ENCODE measurements at places on chromosomes 7 and 10.

DNA sequence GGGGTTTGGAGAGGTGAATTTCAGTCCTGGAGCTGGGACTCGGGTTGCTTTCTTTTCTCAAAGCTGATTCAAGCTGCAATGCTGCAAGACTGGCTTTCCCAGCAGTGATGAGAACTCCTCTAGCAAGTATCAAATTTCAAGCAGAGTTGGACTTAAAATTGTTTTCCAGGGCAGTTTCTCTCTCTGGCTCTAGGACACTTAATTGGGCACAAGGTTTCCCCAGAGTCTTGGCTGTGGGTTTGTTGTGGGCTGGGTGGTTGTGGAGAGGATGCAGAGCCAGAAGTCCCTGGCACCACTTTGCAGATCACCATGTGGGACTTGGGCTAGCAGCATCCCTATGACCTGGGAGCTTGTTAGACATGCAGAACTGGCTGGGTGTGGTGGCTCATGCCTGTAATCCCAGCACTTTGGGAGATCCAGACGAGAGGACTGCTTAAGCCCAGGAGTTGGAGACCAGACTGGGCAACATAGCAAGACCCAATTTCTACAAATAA lies 16.8 kb downstream of the AKR1B15 start:
- DNase-seq, result peak; percentile 60

- DNase-seq, result peak; percentile 87
These were observed 147.1 kb downstream of the RNF216 start for GRCh38 chr7:5634107-5634950.

- no peak for DNase-seq
These were observed 13.7 kb downstream of the FFAR4 start for GRCh38 chr10:93579985-93580711.

DNA sequence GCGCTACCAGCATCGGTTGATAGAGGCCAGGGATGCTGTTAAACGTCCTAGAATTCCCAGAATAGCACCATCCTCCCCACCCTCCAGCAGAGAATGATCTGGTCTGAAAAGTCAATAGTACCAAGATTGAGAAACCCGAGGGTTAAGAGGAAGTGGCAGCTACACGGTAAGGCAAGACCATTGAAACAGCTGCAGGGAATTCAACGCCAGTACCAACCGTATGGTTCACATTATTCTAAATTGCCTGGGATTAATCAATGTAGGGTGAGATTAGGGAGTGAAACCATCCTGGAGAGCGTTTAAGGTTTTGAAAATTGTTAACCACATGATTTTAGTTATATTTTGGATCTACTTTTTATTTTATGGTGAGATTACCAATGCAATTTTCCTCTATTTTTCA lies 352.2 kb downstream of the PRPF18 start:
- DNase-seq, result no peak

DNA sequence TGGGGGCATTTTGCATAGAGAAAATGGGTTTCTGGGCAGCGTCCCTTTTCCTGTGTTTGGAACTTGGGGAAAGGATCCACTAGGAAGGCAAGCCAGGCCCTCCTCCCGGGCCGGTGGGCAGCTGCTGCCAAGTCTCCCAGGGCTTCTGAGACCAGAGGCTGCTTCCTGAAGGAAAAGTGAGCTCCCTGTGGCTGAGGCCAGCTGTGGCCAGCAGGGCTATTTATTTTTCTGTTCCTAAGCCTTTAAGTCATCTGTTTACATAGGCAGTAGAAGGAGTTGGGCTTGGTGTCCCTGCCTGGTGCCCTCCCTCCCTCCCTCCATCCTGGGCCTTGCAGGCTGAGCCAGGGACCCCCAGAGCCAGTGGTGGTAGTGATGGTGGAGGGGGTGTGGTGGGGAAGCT lies 70.5 kb upstream of the COL13A1 start:
- DNase-seq, result no peak

DNA sequence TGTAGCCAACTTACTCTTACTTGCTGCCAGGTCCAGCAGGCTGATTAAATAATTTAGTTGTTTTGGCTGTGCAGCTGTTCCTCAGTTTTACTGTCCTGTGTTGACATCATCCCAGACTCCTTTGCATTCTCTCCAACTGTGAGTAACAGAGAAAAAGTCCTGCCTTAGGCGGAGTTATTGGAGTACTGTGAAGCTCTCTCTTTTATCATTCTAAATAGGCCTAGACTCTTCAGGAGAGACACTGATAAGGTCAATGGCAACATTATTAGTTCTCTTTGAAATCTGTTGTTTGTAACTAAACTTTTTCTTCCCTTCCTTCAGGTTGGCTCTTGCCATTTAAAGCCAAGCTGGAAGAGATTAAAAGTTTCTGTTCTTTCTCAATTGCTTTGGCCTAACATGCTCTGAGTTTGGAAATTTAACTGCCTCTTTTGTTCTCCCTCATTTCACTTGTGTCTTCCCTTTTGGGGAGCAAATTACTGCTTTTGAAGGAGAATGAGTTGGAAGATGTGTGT lies 215.7 kb upstream of the CSTF2T start:
- DNase-seq, result no peak

- no peak for DNase-seq
These were observed 5.4 kb downstream of the EPC1 start for GRCh38 chr10:32341596-32341995.

GRCh38 chr7:4880218-4880617 lies 3.3 kb downstream of the RADIL start:
- DNase-seq, result no peak

- DNase-seq, result no peak
These were observed 202.2 kb downstream of the SNX10 start for GRCh38 chr7:26493737-26494428.

DNA sequence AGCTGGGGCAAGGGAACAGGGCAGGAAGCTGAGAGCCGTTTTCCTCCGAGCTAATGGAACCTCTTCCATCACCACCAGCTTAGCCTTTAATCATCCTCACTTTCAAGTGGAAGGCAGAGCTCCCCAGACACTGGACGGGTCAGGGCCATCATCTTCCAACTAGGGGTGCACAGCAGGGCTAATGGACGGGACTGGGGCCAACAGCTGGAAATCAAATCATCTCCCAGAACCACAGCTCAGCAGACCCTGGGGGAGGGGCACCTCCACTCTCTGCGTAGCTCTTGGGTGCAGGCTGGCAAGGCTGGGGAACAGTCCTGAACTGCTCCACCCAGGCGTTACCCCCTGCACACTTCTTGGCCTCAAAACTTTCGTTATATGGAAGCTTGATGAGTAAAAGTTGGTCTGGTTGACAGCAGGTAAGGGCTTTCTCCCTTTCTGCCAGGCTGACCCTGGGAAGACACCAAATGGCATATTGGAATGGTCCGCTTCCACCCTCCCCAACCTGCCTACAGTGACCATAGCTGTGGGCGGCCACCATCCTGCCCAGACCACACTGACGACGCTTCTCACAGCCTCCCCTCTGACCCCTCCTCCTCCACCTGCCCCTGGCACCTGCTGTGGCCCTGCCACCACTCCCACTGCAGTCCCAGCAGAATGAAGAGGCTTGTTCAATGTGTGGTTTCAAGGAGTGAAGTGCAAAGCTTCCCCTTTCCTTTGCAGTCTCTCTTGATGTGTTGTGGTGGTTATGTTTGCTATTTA lies 51.7 kb upstream of the RET start:
- DNase-seq, result no peak

- no peak for DNase-seq
These were observed 9.2 kb upstream of the GRB10 start for GRCh38 chr7:50791938-50792341.

- DNase-seq, result no peak
These were observed 401.1 kb upstream of the PODXL start for GRCh38 chr7:131957338-131958020.

DNA sequence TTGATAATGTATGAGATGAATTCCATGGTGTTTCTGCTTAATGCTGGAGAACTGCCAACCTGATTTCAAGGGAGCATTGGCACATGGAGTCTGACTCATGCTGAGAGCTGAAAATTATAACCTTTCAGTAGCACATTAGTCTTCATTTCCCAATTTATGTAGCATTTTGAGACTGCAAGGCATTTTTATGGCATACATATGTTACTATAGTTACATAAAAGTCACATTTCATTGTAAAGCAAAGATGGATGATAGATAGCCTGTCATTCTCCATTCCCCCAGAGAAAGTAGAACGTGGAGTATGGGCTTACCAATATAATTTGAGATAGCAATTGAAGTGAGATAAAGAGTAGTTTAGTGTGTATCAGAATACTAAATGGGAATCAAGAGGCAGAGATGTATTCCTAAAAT lies 103.1 kb downstream of the SLC16A9 start:
- no peak for DNase-seq

DNA sequence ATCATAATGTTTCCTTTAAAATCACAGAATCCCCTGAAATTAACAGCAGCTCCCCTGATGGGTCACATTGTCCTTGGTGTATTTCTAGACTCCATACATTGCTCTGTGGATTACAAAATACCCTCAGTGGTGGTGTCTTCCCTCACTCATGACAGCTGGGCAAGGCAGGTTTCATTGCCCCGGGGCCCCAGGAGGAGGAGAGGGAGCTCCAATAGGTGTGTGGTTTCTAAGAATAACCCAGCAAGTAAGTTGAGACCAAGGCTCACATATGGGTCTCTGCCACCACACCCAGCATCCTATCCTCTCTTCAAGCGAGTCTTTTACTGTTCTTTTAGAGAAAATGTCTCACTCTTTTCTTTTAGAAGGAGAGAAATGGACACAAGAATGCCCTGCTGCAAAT lies 63.6 kb downstream of the PKD1L1 start:
- DNase-seq, result no peak

DNA sequence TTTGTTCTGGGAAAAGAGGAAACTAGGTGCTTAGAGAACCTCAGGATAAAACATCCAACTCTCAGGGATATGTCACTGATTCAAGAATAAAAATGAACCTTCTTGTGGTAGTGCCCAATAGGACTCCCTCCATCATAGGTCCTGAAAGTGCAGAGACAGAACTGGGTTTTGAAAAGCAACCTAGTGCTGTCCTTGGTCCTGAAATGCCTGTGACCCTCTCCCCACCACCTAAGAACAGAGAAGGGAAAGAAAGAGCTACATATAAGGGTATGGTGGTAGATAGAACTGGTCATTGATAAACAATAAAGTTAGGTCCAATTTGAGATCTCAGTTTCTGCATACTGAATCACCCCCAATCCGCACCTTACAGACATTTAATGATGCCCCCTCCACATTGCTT lies 953.3 kb downstream of the XPNPEP1 start:
- DNase-seq, result no peak

DNA sequence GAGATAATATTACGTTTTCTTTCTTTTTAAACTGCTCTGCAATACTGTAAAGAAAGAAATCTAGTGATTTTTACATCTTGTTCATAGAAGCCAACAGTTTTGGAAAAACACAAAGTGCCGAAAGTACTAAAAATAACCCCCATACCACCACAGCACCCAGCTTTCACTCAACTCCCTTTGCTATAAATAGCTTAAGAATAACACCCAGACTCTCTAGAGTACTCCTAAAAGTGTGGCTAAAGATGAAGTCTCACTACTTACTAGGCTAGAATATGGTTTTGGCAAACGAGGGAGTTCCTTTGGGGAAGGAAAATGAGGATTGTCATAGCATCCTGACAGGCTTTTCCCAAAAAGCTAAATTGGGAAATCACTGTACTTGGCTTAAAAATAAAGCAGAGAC lies 151.8 kb upstream of the ANK3 start:
- DNase-seq, result no peak

GRCh38 chr10:17910125-17910789 lies 41.5 kb upstream of the SLC39A12 start:
- no peak for DNase-seq

GRCh38 chr7:20401861-20402746 lies 71.4 kb downstream of the ITGB8 start:
- DNase-seq, result no peak

DNA sequence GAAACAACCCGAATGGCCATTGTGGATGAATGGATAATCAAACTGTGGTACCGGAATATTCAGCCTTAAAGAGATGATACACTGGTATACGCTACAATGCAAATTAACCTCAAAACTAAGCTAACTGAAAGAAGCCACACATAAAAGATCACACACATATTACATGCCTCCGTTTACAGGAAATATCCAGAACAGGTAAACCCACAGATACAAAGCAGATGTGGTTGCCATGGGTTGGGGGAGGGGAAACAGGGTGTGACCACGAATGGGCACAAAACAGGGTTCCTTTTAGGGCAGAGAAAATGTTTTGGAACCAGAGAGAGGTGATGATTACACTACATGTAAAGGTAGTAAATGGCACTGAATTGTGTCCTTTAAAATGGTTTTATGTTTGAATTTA lies 16.6 kb downstream of the ESYT2 start:
- no peak for DNase-seq

GRCh38 chr10:107144490-107144889 lies 20.0 kb downstream of the SORCS1 start:
- DNase-seq, result no peak

Measured in psoas muscle (tissue), 8 donors.